ENCODE measurements at places on chromosomes 11 and 22.

DNA sequence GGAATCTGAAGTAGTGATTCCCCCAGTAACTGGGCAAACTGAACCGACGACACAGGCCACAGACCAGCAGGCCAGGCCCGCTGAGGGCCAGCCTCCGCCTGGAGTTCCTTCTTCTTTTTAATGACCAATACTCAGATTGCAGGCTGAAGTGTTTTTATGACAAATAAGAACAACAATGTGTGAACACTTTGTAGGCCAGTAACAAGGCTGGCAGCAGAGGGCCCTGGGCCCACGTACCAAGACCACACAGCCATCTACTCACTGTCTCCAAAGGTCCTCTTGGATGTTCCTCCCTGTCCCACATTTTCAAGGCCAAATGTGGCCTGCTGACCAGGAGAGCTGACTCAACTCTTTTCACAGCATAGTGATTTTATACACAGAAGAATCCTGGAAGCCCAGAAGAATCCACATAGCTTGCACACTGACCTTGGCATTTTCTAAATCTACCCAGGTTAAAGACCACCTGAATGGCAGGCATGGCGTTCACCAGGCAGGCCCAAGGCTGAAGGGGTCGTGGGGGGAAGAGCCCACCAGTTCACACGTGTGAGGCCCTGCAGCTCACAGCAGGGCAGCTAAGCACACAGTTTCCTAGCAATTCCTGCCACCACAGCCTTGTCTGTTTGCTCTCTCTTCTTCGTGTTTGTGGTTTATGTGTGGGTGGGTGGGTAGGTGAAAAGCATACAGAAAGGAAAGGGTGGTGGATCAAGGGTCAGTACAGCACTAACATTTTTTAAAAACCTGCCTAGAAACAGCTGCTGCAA, 13.3 kb downstream of the SMCO4 start:
- no peak for DNase-seq

DNA sequence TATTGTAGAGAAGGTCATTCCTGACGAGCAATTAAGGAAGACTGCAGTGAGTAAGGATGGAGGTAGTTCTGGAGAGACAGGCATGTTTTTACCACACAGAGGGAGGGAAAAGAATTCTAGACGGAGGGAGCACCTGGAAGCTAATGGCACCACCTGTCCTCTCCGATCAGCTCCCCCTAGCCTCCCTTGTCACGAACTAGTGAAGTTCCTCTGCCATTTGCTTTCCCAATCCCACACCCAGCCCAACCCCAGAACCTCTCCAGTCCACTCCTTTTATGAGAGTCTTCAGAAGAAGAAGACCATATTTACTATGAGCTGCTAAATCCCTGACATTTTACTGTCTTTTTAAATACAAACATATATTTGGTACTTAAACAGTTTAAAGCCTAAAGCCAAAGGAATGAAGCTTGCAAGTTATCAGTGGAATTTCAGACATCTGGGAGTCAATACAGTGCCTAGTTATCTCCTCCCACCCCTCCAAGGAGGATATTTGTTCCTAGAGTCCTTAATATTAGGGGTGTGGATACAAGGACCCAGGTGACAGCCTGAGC, 46.1 kb upstream of the HSPA8 start:
- DNase-seq: no peak

DNA sequence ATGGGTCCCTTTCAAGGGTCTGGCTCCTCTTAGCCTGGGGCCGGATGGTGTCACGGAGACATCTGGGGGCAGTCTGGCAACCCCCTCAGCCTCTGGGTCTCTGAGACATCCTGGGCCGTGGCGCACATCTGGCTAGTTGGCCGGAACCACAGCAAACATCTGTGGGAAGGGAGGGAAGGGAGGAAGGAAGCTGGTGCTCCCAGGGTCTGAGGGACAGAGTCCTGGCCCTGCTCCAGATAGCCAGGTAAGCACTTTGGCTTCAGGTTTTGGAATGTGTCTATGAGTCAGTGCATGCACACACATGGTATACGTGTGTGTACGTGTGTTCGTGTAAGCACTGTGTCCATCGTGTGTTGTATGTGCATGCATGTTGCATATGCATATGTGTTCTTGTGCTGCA, 225.1 kb downstream of the MN1 start:
- DNase-seq: no peak

DNA sequence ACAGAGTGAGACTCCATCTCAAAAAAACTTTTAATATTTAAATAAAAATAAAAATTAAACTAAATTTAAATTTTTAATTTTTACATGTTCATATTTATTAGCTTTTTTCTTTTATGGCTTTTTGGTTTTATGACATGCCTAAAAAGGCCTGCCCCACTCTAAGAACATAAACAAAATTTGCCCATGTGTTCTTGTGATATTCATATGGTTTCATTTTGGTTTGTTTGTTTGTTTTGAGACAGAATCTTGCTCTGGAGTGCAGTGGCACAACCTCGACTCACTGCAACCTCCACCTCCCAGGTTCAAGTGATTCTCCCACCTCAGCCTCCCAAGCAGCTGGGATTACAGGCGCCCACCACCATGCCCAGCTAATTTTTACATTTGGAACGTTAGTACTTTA, 27.7 kb downstream of the SUSD2 start:
- DNase-seq: no peak

GRCh38 chr11:123197711-123198110, 2.7 kb upstream of the CLMP start:
- DNase-seq: no peak

DNA sequence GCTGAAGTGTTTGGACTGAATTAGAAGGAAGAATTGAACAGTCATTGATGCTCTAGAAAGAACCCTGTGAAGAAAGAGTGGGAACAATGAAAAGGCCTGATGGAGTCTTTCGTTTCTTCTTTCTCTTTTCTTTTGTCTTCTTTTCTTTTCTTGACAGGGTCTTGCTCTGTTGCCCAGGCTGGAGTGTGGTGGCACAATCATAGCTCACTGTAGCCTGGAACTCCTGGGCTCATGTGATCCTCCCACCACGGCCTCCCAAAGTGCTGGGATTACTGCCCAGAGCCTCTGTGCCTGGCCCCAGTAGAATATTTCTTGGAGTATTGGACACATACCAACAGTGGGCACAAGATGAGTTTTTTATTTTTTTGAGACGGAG, 1.1 kb downstream of the FEN1 start:
- DNase-seq: no peak

DNA sequence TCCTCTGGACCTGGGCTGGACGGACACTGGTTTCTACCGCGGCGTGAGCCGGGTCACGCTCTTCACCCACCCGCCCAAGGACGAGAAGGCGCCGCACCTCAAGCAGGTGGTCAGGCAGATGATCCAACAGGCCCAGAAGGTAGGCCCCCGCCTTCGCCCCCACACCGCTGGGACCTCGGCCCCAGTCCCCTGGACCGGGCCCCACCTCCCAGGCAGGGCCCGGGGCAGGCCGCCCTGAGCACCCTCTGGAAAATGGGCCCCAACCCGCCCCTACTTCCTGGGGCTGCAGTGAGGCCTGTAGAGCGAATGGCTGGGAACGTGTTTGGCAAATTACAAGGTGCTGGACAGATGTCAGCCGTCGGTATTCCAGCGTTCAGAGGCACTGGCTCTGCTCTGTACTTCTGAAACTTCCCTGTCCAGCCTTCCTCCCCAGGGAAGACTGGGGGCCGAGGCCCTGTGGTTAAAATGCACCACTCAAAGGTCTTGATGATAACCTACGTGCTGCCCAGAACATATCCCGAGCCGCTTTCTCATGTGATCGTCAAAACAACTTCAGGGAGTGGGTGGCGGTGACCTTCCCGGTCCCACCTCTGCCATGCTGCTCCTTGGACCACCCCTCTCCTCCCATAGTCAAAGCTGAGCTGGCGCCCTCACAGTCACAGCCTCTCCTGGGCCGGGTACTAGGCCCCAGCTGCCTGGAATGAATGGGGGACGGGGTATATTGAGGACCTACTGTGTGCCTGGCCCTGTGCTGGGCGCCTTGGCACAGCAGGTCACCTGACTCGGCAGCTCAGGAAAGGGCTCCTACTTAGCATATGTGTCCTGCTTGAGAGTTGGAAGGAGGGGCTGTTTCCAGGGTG, 869 bp downstream of the FAM83F start:
- no peak for DNase-seq

GRCh38 chr11:46236918-46237247, 40.6 kb upstream of the CREB3L1 start:
- DNase-seq: no peak

DNA sequence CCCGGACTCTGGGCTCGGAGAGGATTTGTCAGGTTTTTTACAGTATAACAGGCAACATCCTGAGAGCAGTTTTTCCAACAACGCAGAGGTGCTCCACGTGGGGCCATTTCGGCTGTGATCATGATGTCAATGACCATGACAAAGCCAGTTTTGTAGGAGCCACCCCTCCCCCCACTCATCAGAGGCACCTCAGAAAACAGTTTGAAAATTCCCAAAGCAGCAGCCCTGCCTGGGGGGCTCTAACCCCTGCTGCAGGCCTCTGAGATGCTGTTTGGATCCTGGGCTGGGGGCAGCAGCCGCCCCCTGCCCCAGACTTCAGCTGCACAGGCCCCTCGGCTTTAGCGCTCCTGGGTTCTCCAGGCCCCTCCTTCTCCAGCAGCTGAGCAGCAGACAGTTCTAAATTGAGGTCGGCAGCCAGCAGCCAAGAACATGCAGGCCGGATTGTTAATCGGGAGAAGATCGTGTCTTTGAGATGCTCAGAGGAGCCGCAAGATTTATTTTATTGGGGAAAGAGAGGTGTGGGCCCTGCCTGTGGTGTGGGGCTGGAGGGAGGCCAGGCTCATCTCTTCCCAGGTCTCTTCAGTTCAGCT, 19.4 kb downstream of the NFAM1 start:
- no peak for DNase-seq

- DNase-seq: no peak
Measured at GRCh38 chr11:81941998-81942397, 791.7 kb downstream of the FAM181B start.

- DNase-seq: no peak
Measured at GRCh38 chr22:23722160-23722559, 28.8 kb downstream of the ZNF70 start.

DNA sequence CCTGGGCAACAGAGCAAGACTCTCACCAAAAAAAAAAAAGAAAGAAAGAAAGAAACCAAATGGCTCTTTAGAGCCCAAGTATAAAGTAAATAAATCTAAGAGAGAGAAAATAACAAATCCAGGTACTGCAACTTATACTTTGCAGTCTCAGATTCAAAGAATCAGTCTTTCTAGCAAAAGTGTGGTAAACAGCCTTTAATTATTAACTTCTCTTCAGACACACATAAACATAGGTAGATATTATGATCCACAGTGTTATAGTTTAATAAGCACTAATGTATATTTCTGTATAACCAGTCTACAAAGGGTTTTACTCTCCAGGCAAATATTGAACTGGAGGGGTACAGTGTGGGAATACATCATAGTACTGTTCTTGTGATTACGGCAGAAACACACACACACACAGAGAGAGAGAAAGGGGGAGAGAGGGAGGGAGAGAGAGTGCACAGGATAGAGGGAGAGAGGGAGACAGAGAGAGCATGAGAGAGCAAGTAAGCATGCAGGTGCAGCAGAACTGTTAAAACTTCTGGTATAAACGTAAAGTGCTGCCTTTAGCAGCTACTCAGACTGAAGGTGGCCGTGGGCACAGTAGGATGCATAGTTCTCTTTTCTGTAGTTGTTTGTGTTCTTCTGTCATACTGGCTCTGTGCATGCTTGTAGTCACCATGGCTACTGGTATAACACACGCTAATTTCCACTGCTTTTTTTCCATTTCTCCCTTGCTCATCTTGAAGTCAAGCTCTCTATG, 32.3 kb downstream of the MTMR2 start:
- DNase-seq: no peak

- no peak for DNase-seq
Measured at GRCh38 chr11:1271002-1271401, 38.4 kb downstream of the TOLLIP start.

DNA sequence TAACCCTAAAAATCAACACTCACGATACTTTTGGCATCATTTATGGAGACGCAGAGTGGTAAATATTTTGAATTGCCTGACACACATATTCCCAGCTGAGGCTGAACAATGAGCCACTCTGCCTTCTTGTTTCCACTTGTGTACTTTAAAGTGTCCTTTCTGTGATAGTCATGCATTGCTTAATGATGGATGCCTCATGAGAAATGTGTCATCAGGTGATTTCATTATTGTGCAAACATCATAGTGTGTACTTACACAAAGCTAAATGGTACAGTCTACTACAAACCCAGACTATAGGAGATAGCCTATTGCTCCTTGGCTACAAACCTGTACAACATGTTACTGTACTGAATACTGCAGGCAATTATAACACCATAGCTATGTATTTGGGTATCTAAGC, 44.2 kb downstream of the MRE11 start:
- no peak for DNase-seq

DNA sequence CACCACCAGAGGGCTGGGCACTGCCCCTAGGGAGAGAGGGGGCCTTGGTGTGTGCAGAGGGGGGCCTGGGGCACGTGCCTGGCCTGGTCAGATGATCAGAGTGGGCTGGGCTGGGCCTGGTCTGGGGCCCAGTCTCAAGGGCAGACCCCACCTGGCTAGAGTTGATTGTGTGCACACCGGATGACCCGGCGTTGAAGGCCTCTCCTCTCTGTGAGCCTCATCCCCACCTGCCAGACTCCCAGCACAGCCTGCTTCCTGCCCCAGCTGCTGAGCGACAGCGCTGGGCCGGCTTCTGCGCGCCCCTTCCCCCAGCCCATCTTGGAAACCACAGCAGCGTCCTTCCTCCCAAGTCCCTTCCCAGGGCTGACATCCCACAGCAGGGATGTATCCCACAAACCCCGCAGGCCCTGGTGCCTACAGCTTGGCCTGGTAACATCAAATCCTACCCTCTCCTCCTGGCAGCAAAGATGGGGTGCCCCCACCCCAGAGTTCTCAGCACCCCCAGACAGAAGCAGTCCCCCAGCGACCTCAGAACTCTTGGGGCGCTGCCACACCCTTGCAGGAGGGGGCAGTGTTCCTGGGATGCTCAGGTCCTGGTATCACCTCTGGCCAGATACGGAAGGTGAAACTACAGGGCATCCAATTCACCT, 11.0 kb upstream of the TSSC4 start:
- no peak for DNase-seq

GRCh38 chr11:40215556-40215955, 1243.9 kb downstream of the LRRC4C start:
- DNase-seq: no peak

DNA sequence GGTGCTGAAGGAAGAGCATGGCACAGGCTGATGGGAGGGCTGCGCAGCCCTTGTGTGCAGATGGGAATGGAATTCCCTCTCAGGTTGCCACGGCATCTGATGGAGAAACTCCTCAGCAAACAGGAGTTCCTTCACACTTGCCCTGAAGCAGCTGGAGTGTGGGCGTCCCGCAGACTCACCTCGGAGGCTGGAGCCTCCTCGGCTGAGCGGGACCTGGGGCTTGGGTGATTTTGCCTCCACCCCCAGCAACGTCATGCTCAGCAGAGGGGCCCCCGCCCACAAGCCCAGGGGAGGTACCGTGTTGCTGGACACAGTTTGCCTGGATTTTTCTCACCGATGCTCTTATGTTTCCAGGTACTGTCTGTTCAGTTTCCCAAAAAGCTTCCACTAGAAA, 63.4 kb downstream of the MYO7A start:
- no peak for DNase-seq

- no peak for DNase-seq
Measured at GRCh38 chr22:20904008-20904979, 12.9 kb upstream of the CRKL start.

- no peak for DNase-seq
Measured at GRCh38 chr11:46529095-46529905, 64.5 kb downstream of the AMBRA1 start.

All from HAP-1 (cell line).